Smooth muscle cell of trachea (primary cell): ENCODE measurements at places on chromosomes 11 and 22. TPM values are rescaled to one million over a fixed set of nuclear protein-coding genes. Genes with fewer than 3 reads are reported as not detected.

The GRK2 gene
- total RNA-seq: 30.8 and 33.2 TPM in 2 replicates

The OSBPL5 gene
- 56.6 and 76.7 TPM in 2 replicates for total RNA-seq

The IGLL5 gene
- not detected in 2 replicates for total RNA-seq

The IL10RA gene
- 1.8 TPM in 1 of 2 replicates, not detected in the other for total RNA-seq

The GLB1L3 gene
- not detected in 2 replicates for total RNA-seq

The POLDIP3 gene
- 32.4 TPM in 2 replicates for total RNA-seq

The CCDC188 gene
- 0.15 TPM in 1 of 2 replicates, not detected in the other for total RNA-seq

The OR52I2 gene
- total RNA-seq: not detected in 2 replicates

The C22orf31 gene
- 0.15 TPM in 1 of 2 replicates, not detected in the other for total RNA-seq

The PHRF1 gene
- total RNA-seq: 21.2 and 29.8 TPM in 2 replicates

The PCNX3 gene
- 22.7 and 30.8 TPM in 2 replicates for total RNA-seq

The GALNT18 gene
- 3.8 and 4.6 TPM in 2 replicates for total RNA-seq

The TCN1 gene
- total RNA-seq: not detected in 2 replicates

The SLC22A6 gene
- not detected in 2 replicates for total RNA-seq

The LARGE2 gene
- under 0.01 TPM in 1 of 2 replicates, not detected in the other for total RNA-seq

The C11orf16 gene
- total RNA-seq: not detected in 2 replicates

The CFAP300 gene
- total RNA-seq: 4.3 and 9.5 TPM in 2 replicates

The LUZP2 gene
- under 0.01 TPM in 1 of 2 replicates, not detected in the other for total RNA-seq

The ZPR1 gene
- 29.7 and 30.8 TPM in 2 replicates for total RNA-seq

The SLC22A12 gene
- total RNA-seq: not detected in 2 replicates

The ARHGAP42 gene
- total RNA-seq: 6.3 TPM in 2 replicates

The RTCB gene
- total RNA-seq: 102 and 128 TPM in 2 replicates

The ALG9 gene
- 31.3 and 39.9 TPM in 2 replicates for total RNA-seq

The NCAM1 gene
- 0.15 TPM in 1 of 2 replicates, not detected in the other for total RNA-seq

The SCGB1C1 gene
- total RNA-seq: not detected in 2 replicates

The SELENOM gene
- total RNA-seq: 82.5 and 153 TPM in 2 replicates

The PNPLA5 gene
- 0.50 TPM in 1 of 2 replicates, not detected in the other for total RNA-seq

The TIMP3 gene
- 282 and 614 TPM in 2 replicates for total RNA-seq

The C22orf15 gene
- 1.6 and 3.1 TPM in 2 replicates for total RNA-seq

The MAP6 gene
- 1.2 TPM in 2 replicates for total RNA-seq

The NXPE2 gene
- under 0.01 TPM in 1 of 2 replicates, not detected in the other for total RNA-seq

The RBM14 gene
- 30.6 and 31.6 TPM in 2 replicates for total RNA-seq

The PHOX2A gene
- not detected in 2 replicates for total RNA-seq

The PITPNM1 gene
- 19.2 and 23.0 TPM in 2 replicates for total RNA-seq

The GNG3 gene
- total RNA-seq: 0.17 TPM in 1 of 2 replicates, not detected in the other

The CBX6 gene
- total RNA-seq: 51.5 and 92.3 TPM in 2 replicates

The SREBF2 gene
- 60.7 and 83.5 TPM in 2 replicates for total RNA-seq

The GRAMD1B gene
- total RNA-seq: 3.1 and 4.5 TPM in 2 replicates

The IGSF22 gene
- not detected in 2 replicates for total RNA-seq

The PRSS23 gene
- 197 and 488 TPM in 2 replicates for total RNA-seq

The SORL1 gene
- 1.5 and 2.0 TPM in 2 replicates for total RNA-seq

The RAB39A gene
- not detected in 2 replicates for total RNA-seq

The TBX10 gene
- not detected in 2 replicates for total RNA-seq

The MUC5B gene
- total RNA-seq: not detected in 2 replicates

The SAA2 gene
- not detected in 2 replicates for total RNA-seq

The ACAT1 gene
- 95.1 and 136 TPM in 2 replicates for total RNA-seq

The CABP4 gene
- total RNA-seq: not detected in 2 replicates

The CYP2R1 gene
- total RNA-seq: 8.9 and 10.6 TPM in 2 replicates
